Suppressor macrophage treated with lipopolysaccharide for 1 hour (primary cell): ENCODE measurements at places on chromosomes 5 and 9.
A peak's percentile ranks its signal among the peaks of the same experiment; 100 is the strongest.

DNA sequence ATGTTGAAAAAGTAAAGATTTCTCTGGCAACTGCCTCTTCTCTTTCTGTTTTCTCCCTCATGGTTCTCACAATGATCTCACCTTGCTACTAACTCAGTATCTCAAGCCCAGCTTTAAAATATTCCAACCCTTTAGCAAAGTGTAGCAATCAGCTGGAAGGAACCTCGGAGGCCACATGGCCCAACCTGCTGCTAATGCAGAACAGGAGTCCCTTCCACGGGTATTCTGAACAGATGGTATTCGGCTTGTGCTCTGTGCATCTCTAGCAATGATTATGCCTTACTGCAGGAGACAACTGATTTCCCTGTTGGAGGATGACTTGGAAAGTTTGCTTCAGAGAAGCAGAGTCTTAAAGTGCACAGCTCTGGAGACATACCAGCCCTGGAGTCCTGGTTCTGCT is 151.8 kb upstream of the PPP1R2B start:
- no peak for DNase-seq

DNA sequence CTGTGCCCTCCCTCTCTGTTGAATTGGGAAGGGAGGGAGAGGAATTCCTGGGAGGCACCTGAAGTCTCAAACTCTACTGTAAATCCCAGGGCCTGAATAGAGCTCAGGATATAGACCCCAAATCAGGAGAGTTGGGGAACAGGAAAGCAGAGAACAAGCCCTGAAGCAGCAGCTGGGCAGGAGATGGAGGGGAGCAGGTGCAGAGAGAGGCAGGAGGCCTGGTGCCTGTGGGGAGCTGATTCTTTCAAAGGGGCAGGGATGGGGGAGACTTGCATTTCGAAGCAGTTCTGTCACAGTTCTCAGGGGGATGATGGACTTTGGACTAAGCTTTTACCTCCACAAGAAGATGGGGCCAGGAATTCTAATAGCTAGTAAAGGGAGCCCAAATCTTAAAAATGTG is 50.2 kb downstream of the NIM1K start:
- no peak for DNase-seq

GRCh38 chr5:142847898-142848790 is 78.0 kb downstream of the ARHGAP26 start:
- DNase-seq: no peak

GRCh38 chr9:108662956-108663355 is 192.8 kb downstream of the ACTL7B start:
- DNase-seq: peak; percentile 40

- DNase-seq: no peak
These were observed 165.3 kb downstream of the ERCC6L2 start for GRCh38 chr9:96040591-96041461.

- DNase-seq: peak; percentile 10
These were observed 7.5 kb downstream of the SURF4 start for GRCh38 chr9:133368249-133368881.

DNA sequence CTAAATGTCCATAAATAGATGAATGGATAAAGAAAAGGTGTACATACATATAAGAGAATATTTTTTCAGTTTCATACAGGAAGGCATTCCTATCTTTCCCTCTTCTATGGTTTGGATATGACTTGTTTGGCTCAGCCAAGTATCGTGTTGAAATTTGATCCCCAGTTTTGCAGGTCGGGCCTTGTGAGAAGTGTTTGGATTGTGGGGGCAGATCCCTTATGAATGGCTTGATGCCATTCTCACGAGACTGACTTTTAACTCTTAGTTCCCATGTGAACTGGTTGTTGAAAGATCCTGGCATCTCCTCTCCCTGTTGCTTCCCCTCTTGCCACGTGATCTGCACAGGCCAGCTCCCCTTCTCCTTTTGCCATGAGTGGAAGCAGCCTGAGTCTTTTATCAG is 421.1 kb upstream of the FTMT start:
- DNase-seq: no peak

- DNase-seq: no peak
These were observed 2.6 kb downstream of the AJM1 start for GRCh38 chr9:136844761-136845464.

DNA sequence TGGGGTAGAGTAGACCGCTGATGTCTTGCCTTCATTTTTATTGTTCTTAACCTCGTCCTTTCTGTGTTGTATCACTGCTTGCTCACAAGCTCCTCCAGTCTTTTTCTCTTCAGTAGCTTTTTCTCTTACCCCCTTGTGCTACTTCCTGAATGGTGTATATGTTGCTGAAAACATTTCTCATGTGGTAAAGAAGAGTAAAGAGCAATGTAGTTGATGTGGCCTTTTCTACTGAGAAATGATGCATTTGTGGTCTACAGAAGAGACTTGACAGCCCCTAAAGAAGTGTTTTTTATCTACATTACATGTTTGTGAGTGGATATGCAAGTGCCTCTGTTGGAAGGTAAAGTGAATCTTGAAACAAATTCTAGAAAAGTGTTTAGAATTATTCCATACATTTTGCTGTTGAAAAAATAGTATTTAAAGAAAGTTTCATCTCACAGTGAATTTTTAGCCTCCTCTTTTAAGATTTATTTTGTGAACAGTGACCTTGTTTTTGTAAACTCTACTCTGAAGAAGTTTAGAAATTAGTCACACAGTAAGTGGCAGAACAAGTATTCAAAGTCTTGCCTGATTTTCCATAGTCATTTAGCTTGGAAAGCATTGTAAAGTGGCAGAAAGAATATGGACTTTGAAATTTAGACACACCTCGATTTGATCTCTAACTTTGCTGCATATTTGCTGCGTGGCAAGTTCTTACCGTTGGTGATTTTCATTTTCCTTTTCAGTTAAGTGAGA is 17.4 kb downstream of the CDC42SE2 start:
- no peak for DNase-seq

- peak; percentile 54 for DNase-seq
These were observed 1509.7 kb downstream of the MAT2B start for GRCh38 chr5:165015126-165015525.

DNA sequence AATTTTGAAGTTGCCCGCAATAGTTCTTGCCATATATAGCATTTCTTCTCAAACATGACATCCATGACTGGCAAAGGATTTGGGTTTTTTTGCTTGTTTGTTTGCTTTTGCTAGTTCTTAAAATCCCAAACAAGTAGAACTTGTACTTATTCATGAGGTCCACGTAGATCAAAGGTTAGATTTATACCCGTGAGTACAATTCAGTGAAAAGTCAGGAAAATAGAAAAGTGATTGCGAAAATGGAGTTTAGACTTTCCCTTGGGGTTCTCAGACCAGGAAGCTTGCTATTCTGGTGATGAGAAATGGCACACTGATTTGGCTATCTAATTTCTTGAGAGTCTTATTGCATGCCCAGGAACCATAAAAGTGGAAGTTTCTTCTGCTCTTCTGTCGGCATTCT is 304.7 kb downstream of the CTNND2 start:
- no peak for DNase-seq

GRCh38 chr9:73129941-73130685 is 21.6 kb upstream of the ANXA1 start:
- DNase-seq: no peak

DNA sequence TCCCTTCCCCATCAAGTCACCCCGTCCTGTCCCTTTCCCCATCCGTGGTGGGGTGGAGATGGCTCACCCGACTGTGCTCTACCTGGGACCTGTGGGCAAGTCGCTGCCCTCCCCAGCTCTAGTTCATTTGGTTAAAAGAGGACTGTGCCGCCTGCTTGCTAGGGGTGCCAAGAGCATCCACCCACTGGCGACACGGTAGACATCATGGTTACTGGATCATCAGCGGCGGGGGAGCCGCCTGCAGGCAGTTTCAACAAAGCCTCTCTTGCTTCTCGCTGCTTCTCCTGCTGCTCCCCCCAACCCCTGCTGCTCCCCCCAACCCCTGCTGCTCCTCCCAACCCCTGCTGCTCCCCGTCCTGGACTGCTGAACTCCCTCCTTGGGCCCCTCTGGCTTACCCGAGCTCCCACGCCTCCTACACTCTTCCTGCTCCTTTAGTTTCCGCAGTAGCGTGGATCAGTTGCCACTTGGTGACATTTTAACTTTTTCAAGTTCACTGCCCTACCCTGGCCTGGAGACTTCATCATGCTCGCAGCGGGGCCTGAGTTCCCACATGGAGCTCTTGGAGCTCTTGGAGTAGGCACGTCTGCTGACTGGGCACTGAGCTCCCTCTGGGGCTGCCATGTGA is 22.0 kb upstream of the SCGB3A1 start:
- DNase-seq: no peak

DNA sequence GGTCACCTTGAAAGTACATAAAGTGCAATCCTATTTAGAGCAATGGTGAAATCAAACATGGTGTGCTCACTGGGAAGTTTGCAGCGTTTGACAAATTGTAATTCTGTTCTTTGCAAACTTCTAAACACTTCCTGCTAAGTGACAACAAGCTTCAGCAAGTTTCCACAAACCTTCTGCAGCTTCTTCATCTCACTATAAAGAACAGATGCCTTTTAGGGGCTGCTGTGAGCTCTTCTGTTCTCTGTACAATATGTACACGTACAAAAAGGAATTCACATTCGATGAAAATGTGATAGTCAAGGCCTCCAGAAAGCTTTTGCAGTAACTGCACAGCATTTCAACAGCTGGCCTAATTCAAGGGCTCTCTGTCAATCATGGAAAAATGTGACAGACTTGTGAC is 543.1 kb downstream of the CETN3 start:
- no peak for DNase-seq

- DNase-seq: no peak
These were observed 435.7 kb downstream of the SH3GL2 start for GRCh38 chr9:18014556-18014955.

GRCh38 chr9:78130004-78130403 is 98.4 kb upstream of the GNAQ start:
- no peak for DNase-seq

GRCh38 chr9:84893419-84894128 is 224.0 kb downstream of the NTRK2 start:
- DNase-seq: no peak

DNA sequence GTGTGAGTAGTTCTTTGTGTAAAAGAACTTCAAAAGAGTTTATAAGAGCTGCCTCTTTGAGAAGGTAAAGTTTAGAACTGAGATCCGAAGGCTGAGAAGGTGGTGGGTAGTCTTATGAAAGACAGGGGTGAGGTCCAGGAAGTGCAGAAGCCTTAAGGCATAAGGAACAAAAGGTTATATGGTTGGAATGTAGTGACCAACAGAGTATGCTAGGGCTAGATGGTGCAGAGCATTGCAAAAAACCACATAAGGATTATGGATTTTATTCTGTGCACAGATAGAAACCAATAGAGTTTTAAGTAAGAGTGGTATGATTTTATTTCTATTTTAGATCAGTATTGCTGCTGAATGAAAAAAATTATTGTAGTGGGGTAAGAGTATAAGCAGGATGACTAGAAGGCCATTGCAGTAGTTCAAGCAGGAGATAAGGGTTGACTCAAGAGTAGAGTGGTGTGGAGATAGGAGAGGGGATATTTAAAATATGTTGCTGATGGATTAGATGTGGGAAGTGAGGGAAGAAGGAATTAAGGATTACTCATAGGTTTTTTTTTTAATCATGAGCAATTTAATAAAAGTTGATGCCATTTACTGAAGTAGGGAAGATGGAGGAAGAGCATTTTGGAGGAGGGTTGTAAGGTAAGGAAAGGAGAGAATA is 3.7 kb downstream of the RECK start:
- DNase-seq: no peak

DNA sequence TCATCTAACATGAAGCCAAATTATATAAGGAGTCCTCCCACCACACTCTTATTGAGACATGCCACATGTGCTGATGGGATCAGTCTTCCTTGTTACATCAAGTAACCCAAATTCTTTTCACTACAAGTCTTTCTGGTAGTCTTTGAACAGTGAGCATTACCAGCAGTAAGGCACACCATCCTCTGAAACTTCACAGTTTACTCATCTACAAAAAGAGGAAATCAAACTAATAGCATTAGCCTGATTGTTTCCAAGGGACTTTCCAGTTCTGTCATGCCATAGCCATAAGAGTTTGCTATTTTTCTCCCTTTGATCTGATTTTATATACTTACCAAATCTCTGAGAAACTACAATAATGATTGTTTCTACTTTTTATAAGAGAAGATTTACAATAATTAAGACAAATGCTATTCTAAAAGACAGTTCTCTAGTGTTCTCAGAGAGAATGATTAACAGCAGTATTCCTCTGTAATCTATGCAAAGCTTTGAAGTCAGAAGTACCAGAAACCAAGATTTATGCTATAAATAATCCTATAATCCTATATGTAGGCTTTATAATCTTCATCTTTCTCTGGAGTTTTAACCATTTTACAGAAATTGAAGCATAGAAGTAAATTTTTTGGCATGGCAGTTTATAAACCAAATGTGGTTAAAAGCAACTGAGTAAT is 166.2 kb upstream of the ACO1 start:
- DNase-seq: peak; percentile 57

DNA sequence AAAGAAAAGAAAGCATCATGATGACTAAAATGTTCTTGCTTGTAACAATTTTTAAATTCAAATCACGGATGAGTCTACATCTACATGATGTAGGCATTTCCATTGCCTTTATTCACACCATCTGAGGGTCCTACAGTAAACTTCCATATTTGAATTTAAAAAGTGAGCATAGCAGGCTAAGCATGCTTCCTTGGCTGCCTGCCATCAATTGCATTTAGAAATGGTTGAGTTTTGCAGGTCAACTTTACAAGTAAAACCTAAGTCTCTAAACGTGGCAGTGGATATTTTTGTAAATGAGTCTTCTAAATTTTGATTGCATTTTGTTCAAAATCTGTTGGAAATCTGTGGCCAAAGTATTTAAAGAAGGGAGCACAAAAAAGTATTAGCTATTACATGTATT is 136.5 kb upstream of the PTCH1 start:
- no peak for DNase-seq

- no peak for DNase-seq
These were observed 427.8 kb upstream of the C9orf72 start for GRCh38 chr9:28001096-28001495.

DNA sequence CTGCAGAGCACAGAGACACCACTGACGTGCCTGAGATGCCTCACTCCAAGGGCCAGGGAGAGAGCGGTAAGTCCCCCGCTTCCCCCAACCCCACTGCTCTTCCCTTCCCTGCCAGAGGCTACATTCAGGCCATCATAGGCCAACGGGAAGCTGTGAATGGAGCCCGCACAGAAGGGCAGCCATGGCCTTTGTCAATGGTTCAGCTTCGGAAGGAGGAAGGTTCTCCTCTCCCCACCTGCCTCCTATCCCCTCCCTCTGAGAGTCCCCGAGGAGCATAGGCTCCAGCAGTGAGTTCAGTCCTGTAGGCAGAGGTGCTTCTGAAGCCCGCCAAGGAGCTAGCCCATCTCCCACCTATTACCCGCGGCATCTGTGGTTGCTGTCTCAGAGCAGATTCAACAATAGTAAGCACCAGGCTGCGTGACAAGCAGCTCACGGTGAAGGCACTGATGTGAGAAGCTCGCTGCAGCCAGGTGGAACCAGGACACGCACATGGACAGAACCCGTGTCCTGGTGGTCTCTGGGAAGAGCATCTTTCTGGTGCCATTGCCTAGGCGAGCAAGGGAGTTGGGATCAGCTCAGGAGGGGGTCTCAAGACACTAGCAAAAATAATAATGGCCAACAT is 15.9 kb downstream of the QRFP start:
- no peak for DNase-seq

DNA sequence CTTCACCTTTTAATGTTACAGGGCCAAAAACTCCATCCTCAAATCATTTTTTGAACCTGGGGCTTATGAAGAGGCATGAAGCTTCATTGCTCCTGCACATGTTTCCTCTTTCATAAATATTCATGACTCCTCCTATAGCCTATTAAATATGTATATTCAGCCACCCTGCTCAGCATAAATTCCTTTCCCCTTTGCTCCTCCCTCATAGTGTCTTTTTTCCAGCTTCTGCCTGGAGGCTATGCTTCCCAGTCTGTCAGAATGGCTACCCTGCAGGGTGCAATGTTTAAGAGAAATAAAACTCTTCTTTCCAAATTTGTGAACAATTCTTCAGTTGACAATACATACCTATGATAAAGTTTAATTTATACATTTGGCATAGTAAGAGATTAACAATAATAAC is 1082.9 kb upstream of the CDH18 start:
- no peak for DNase-seq
